ENCODE measurements at places on chromosomes 3 and 15. TPM values are rescaled to one million over a fixed set of nuclear protein-coding genes. Genes with fewer than 3 reads are reported as not detected.

DNA sequence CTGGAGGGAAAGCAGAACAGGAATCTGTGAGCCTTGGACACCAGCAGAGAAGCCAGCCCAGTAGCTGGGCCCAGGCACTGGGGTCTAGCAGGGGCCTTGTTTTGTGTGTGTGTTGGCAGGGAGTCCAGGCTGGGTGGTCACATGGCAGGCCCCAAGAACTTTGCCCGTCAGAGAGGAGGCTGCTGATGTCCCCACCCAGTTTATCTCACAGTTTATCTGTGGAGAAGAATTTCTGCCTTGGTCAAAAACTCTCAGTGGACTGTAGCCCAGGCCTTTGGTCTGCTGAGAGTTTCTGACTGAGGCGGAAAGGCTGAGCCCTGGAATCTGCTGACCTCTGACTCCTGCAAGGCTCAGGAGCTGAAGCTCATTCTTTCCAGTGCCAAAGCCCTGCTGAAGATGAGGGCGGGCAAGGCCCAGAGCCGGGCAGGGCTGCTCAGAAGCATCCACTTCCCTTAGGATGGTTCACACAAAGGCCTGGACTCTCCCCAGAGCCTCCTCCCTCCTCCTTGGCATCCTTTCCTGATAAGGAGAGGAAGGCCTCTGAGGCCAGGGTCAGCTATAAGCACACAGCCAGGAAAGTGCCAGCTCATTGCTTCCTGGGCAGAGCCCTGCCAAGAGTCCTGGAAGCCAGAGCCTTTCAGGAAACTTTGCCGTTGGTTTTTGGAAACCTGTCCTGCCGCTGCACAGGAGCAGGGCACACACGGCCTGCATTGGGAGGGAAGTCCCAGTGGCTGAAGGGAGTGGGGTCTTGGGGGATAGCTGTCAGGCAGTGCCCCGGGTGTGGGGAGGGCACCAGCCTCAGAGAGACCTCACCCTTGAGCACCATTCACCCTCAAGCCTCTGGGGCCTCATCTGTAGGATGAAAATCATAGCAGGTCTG lies 37.2 kb upstream of the SLCO2A1 start:
- H3K4me1 ChIP-seq = no peaks in the 10 kb centered on the region
- no peaks in the 10 kb centered on the region for H3K27me3 ChIP-seq
- no peak for DNase-seq
- no peak overlapping the region for H3K4me3 ChIP-seq
- no peak overlapping the region for H3K27ac ChIP-seq

GRCh38 chr3:32296251-32297204 lies 58.0 kb downstream of the CMTM8 start:
- H3K27me3 ChIP-seq = no peaks in the 10 kb centered on the region
- H3K27ac ChIP-seq = peak overlapping the region; percentile 55
- DNase-seq = peak; percentile 72
- H3K4me1 ChIP-seq = peaks cover 16% of the 10 kb centered on the region
- H3K4me3 ChIP-seq = no peak overlapping the region

- no peaks in the 10 kb centered on the region for H3K4me1 ChIP-seq
- no peak overlapping the region for H3K4me3 ChIP-seq
- no peak for DNase-seq
- peaks cover 7% of the 10 kb centered on the region for H3K27me3 ChIP-seq
- H3K36me3 ChIP-seq = no peaks in the 10 kb centered on the region
These were observed 31.5 kb upstream of the DYNC1LI1 start for GRCh38 chr3:32602206-32602605.

DNA sequence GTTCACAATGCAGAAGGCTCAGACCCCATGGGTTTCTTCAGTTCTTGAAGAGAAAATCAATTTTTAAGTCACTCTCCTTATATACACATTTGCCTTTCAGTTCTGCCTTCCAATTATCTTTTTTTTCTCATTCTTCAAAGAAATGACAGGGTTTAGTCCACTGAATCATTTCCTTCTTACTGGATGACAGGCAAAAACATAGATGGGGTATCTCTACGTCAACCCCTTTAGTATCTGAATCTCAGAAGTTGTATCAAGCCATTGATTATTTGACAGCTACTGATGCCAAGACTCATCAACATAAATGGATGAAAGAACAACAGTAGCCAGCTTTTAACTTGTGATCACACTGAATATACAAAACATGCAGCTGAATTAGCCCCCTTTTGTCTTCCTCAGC lies 6.5 kb downstream of the ATOSA start:
- H3K36me3 ChIP-seq = peaks cover 22% of the 10 kb centered on the region
- no peak overlapping the region for H3K27ac ChIP-seq
- no peak for DNase-seq
- H3K4me1 ChIP-seq = peaks cover 50% of the 10 kb centered on the region
- H3K27me3 ChIP-seq = no peaks in the 10 kb centered on the region

DNA sequence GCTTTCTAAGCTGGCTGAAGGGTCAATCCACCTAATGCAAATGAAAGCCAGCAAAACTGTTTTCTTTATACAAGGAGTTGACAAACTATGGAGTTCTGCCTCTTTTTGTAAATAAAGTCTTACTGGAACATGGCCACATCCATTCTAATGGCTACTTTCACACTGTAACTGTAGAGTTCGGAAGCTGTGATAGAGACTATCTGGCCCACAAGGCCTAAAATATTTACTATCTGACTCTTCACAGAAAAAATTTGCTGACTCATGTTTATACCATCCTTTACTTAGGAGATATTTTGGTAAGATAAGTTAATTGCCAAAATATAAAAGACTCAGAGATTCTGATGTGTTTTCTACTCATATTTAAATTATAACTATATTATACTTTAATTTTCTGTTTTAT lies 93.7 kb upstream of the GK5 start:
- H3K27me3 ChIP-seq = no peaks in the 10 kb centered on the region
- H3K27ac ChIP-seq = no peak overlapping the region
- no peak overlapping the region for H3K4me3 ChIP-seq
- peaks cover 4% of the 10 kb centered on the region for H3K4me1 ChIP-seq
- no peak for DNase-seq

Gene SERPINI2
- total RNA-seq = not detected

Gene DLEC1
- total RNA-seq = 0.20 TPM

Gene CYP1A1
- 4.9 TPM for total RNA-seq
